ENCODE measurements at places on chromosomes 5 and 9. TPM values are rescaled to one million over a fixed set of nuclear protein-coding genes. Genes with fewer than 3 reads are reported as not detected.

The PLAC8L1 gene
- 0.31 TPM for total RNA-seq

The TAF11L10 gene
- not detected for total RNA-seq

The FAXDC2 gene
- total RNA-seq, result 0.55 TPM

The PKN3 gene
- total RNA-seq, result 16.3 TPM

The SLC6A7 gene
- not detected for total RNA-seq

The PAX5 gene
- 0.01 TPM for total RNA-seq
